ENCODE measurements at places on chromosomes 12 and 14. TPM values are rescaled to one million over a fixed set of nuclear protein-coding genes. Genes with fewer than 3 reads are reported as not detected.

Gene KRT78
- not detected for total RNA-seq

DNA sequence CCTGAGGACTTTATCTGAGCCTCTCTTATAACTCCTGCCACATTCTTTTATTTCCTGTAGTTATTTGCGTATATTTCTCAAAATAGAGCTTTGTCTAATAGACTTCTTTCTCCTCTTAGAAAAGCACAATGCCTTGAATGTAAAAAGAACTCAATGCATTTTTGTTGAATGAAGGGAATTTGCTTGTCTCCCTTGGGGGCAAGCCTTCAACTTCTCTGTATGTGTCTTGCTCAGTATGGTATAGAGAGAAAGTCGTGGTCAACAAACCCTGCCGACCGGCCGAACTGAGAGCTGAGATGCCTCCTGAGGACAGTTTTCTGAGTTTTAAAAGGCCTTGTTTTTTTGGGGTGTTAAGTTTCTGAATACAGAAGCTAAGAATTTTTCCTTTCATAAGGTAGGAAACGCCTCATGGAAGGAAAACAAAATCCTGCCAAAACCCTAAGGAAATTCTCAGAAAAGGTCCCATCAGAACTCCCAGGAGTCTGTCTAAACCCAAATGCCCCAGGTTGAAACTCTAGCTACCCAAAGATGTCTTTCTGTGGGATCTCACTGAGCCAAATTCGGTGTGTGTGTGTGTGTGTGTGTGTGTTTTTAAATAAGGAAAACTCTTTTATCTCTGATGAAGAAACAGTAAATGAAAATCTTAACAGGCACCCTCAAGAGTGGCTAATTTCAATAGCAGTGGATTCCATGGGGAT lies 136.6 kb downstream of the C12orf75 start:
- H3K36me3 ChIP-seq = no peaks in the 10 kb centered on the region
- H3K4me3 ChIP-seq = no peak overlapping the region
- H3K4me1 ChIP-seq = no peaks in the 10 kb centered on the region
- H3K27ac ChIP-seq = no peak overlapping the region
- DNase-seq = no peak

DNA sequence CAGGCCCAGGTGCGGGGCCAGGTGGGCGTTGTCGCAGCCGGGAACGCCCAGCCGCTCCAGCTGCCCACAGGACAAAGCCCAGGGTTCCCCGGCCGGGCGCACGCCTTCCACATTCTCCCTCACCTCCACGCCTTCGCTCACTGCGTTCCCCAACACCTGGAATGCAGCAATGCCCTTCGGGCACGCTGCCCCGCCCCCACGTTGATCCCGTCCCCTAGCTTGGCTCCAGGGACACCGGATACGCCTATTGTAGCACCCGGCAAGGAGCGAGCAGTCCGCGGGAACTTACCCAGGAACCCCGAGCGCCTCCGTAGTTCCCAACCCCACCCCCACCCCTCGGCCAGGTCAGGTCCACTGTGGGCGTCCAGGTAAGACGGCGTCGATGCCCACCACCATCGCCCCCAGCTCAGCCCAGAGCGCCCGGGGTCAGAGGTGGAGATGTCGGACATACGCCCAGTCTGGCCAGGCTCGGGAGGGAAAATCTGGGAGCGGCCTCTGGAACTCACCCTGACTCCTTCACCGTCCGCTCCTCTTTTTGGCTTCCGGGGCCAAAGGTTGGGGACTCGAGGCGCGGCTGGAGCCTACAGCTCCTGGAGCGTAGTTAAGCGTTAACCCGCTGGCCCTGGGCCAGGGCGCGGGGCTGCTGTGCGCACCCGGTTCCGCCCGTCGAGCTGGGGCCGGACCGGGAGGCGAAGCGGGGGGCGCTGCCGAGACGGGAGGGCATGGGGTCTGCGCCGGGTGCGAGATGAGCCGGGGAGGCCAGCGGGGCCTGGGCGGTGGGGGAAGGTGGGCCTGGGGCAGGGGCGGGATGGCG lies 594 bp upstream of the CEP170B start:
- H3K36me3 ChIP-seq = no peaks in the 10 kb centered on the region
- peak; percentile 37 for DNase-seq
- no peak overlapping the region for H3K27ac ChIP-seq
- H3K4me3 ChIP-seq = peak overlapping the region; percentile 54

Gene AMN
- total RNA-seq = 8.4 TPM

Gene FSCB
- total RNA-seq = not detected

- DNase-seq = peak; percentile 6
- no peaks in the 10 kb centered on the region for H3K36me3 ChIP-seq
- H3K4me3 ChIP-seq = no peak overlapping the region
- H3K4me1 ChIP-seq = peaks cover 12% of the 10 kb centered on the region
- no peak overlapping the region for H3K27ac ChIP-seq
- H3K27me3 ChIP-seq = no peaks in the 10 kb centered on the region
These were observed 120.5 kb upstream of the NCOR2 start for GRCh38 chr12:124687917-124688316.

DNA sequence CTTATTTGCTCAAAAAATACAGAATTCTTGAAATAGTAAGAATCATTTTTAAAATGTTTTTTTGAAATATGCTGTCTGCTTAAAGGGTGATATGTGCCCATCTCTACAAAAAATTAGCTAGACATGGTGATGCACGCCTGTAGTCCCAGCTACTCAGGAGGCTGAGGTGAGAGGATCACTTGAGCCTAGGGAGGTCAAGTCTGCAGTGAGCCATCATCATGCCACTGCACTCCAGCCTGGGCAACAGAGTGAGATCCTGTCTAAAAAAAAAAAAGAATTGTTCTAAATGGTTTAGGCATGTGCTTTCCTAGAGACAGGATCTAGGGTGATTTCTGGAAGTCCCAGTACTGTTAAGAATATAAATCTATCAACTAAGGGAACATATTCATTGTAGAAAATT lies 75.6 kb upstream of the HECTD1 start:
- no peaks in the 10 kb centered on the region for H3K36me3 ChIP-seq
- no peaks in the 10 kb centered on the region for H3K27me3 ChIP-seq
- H3K4me3 ChIP-seq = no peak overlapping the region
- DNase-seq = no peak
- no peaks in the 10 kb centered on the region for H3K4me1 ChIP-seq
- H3K27ac ChIP-seq = no peak overlapping the region

GRCh38 chr12:107133462-107133861 lies 40.1 kb upstream of the CRY1 start:
- no peaks in the 10 kb centered on the region for H3K36me3 ChIP-seq
- H3K4me1 ChIP-seq = no peaks in the 10 kb centered on the region
- H3K4me3 ChIP-seq = no peak overlapping the region
- H3K27me3 ChIP-seq = no peaks in the 10 kb centered on the region
- DNase-seq = no peak

Gene TAS2R8
- not detected for total RNA-seq

- H3K4me3 ChIP-seq = no peak overlapping the region
- H3K36me3 ChIP-seq = no peaks in the 10 kb centered on the region
- DNase-seq = no peak
- H3K27me3 ChIP-seq = peaks cover 3% of the 10 kb centered on the region
- H3K4me1 ChIP-seq = no peaks in the 10 kb centered on the region
These were observed 64.5 kb upstream of the STK38L start for GRCh38 chr12:27179400-27180214.

DNA sequence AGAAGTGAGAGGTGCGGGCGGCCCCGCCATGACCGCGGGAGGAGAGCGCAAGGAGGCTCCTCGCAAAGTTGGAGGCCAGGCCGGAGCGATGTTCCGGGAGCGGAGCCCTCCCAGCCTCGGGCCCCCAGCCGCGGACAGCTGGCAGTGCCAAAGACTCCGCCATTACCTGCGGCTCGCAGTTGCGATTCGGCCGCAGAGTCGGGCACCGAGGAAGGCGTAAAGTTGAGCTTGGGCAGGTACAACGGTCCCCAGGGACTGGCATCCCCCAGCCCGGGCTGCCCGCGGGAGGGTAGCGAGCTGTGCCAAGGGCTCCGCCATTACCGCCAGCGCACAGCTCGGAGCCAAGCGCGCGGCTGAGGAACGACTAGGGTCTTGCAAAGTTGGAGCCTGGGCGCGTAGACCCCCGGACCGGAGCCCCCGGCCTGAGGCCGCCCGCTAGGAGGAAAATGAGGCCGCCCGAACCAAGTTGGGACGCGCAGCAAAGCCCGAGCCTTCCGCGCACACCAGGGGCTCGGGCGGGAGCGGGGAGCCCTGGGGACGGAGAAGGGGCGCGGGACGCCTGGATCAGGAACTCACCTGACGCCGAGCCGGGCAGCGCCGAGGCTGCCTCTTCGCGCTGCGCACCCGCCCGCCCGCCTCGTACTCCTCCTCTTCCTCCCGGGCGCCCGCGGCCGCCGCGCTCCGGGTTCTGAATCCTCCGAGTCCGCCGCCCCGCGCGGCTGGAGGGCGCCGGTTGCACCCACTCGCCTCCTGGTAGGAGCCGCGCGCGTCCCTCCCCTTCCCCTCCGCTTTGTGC lies 677 bp downstream of the NOS1 start:
- H3K36me3 ChIP-seq = no peaks in the 10 kb centered on the region
- peaks cover 68% of the 10 kb centered on the region for H3K27me3 ChIP-seq
- no peak overlapping the region for H3K27ac ChIP-seq
- DNase-seq = no peak
- H3K4me3 ChIP-seq = no peak overlapping the region

Gene KRT73
- 8.8 TPM for total RNA-seq

Gene CCDC177
- not detected for total RNA-seq

Gene DNAI7
- total RNA-seq = not detected

Gene KRT1
- total RNA-seq = 10.0 TPM

Gene ISCA2
- total RNA-seq = 21.3 TPM

Gene IL23A
- 19.9 TPM for total RNA-seq

GRCh38 chr14:79074510-79074909 lies 904.3 kb downstream of the NRXN3 start:
- no peak for DNase-seq
- no peaks in the 10 kb centered on the region for H3K27me3 ChIP-seq
- H3K36me3 ChIP-seq = no peaks in the 10 kb centered on the region
- H3K4me1 ChIP-seq = no peaks in the 10 kb centered on the region
- H3K4me3 ChIP-seq = no peak overlapping the region
- no peak overlapping the region for H3K27ac ChIP-seq

DNA sequence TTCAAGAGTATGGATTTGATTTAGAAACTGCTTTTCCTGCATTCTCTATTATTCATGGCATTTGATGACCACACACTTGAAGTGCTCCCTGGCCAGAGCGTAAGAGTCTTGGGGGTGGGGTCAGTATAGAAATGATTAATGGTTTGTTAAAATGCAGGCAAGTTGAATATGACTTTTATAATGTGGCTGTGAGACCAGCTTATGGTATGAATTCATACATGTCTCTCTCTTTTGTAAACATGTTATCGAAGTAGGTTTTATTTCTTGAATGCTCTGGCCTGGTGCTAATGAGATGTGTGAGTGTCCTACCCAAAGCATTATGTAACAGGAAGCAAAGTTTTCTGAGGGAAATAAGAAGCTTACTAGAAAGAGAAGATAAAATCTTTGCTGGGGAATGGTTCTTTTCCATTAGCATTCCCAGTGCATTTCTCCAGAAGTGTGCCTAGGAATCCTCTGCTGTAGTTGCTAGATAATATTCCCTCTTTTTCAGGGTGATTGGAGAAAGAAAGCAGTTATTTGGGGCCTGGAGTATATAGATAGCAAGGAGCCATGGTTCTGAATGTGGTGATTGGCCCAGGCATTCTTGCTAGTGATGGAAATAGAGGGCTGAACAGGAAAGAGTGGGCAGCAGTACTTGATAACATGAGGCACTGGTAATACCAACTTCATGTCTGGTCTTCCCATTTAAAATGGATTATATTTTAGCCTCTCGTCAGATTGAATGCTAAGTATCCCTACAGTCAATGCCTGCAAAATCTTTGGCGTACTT lies 289.7 kb downstream of the RAD51B start:
- no peak overlapping the region for H3K27ac ChIP-seq
- no peaks in the 10 kb centered on the region for H3K36me3 ChIP-seq
- DNase-seq = no peak
- H3K4me3 ChIP-seq = no peak overlapping the region

Gene PTPRR
- total RNA-seq = not detected

DNA sequence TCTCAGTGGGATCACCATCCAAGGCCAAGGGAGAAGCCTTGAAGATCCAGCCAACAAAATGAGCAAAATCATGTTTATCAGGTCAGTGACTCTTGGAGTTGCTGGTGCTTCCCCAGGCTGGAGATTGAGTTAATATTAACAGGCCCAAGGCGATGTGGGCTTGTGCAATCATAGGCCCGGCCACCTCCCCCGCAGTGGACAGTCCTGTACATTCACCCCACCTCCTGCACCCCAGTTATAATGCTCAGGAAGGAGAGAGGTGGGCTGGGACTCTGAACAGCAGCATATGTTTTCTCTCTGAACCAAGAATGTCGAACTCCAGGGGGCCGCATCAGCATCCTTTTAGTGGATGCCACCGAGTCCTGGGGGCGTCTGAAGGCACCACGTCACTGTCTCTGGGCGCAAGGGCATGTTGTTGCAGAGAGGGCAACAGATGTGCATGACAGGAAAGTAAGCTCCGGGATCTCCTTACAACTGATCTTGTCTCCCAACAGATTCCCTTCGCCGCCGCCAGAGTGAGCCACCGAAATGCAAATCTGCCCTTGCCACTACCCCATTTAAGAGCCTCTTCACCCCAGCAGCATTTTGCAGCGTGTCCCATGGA lies 32.2 kb upstream of the SERPINA6 start:
- H3K36me3 ChIP-seq = no peaks in the 10 kb centered on the region
- no peak overlapping the region for H3K4me3 ChIP-seq
- H3K4me1 ChIP-seq = no peaks in the 10 kb centered on the region
- DNase-seq = no peak
- no peaks in the 10 kb centered on the region for H3K27me3 ChIP-seq

Gene AQP6
- total RNA-seq = not detected

- no peak for DNase-seq
- no peaks in the 10 kb centered on the region for H3K27me3 ChIP-seq
- H3K4me3 ChIP-seq = no peak overlapping the region
These were observed 213.9 kb downstream of the SLC15A4 start for GRCh38 chr12:128609861-128610260.

GRCh38 chr14:94570002-94570400 lies 8.8 kb downstream of the SERPINA4 start:
- DNase-seq = no peak
- H3K36me3 ChIP-seq = no peaks in the 10 kb centered on the region
- no peaks in the 10 kb centered on the region for H3K4me1 ChIP-seq

Gene CBLN3
- 5.0 TPM for total RNA-seq

DNA sequence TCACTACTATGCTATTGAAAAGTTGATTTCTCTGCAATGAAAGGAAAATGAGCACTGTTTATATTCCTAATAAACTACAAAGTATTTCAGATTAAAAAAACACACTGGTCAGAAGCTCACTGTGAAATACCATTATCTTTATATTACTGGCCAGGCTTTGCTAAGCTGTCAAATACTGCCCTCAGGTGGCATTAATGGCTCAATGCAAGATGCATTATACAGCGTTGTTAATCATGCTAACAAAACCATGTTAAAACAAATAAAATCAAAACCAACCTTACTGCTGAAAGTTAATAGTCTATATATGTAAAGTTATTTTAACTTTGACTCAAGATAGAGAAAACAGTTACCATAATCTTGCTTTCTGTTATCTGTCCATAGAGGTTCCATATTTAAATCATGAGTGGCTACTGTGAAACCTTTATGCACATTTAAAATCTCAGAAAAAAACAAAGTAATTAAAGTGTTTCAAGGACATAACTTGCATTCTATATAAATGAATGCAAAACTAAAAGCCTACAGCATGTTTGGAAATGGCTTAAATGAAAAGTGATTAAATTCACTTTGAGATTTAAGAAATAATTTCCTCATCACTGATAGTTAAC lies 121.7 kb downstream of the RALGAPA1 start:
- no peak for DNase-seq
- H3K36me3 ChIP-seq = no peaks in the 10 kb centered on the region
- no peak overlapping the region for H3K4me3 ChIP-seq
- no peak overlapping the region for H3K27ac ChIP-seq

Gene C12orf50
- 0.15 TPM for total RNA-seq

Gene LMNTD1
- not detected for total RNA-seq

Data from T-cell (primary cell).